ENCODE measurements at places on chromosomes 7 and 10. TPM values are rescaled to one million over a fixed set of nuclear protein-coding genes. Genes with fewer than 3 reads are reported as not detected.

AASS gene
- 0.26 TPM for total RNA-seq

CNTNAP2 gene
- not detected for total RNA-seq

KIAA1549 gene
- total RNA-seq: 1.2 TPM

PVRIG gene
- total RNA-seq: 61.6 TPM

TRIM50 gene
- not detected for total RNA-seq

CCSER2 gene
- total RNA-seq: 77.8 TPM

CRHR2 gene
- total RNA-seq: not detected

RPS24 gene
- total RNA-seq: 1,455 TPM

PNLIPRP1 gene
- not detected for total RNA-seq

- DNase-seq: no peak
Observed at GRCh38 chr10:13396369-13396768, 48.3 kb upstream of the SEPHS1 start.

DNA sequence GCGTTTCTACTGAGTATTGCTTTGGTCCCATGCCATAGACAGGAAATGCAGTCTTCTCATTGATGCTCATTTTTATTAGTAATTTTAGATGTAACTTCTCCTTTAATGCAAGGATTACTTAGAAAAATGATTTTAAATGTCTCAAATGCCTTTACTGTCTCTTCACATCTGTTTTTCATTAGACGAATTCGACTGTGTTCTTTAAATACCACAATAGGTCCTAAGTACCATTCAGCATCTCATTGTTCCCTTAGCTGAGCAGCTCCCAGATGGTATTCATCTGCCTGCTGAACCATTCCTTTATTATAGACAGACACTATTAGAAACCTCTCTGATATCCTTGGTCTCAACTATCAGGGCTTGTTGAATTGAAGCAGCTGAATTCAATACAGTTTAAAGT, 113.6 kb downstream of the LSMEM1 start:
- no peak for DNase-seq

DNA sequence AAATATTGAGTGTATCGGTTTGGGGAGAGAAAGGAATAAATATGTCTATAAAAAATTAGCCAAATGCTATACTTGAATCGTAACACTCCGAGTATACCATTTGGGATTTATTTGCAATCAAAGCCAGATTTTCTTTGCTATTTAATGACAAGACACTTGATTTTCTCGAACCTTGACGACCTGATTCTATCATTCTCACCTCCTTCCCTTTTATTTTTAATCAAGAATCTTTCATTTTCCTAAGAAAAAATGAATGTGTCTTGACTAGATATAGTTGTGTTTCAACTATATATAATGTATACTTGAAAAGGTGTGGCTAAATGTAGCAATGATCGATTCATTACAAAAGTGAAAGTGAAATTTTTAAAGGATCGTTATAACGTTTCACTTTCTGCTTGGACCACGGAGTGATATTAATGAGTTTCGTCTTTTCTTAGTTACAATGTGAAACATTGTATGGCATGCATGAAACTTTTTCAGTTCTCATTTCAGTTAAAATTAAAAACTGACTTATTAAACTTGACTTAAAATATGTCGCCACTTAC, 562 bp downstream of the NUB1 start:
- DNase-seq: no peak

DNA sequence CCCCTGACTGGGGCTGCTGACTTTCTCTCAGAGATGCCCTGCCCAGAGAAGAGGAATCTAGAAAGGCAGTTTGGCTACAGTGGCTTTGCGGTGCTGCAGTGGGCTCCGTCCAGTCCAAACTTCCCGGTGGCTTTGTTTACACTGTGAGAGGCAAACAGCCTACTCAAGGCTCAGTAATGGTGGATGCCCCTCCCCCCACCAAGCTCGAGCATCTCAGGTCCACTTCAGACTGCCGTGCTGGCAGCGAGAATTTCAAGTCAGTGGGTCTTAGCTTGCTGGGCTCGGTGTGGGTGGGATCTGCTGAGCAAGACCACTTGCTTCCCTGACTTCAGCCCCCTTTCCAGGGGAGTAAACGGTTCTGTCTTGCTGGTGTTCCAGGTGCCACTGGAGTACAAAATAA, 734.5 kb upstream of the LRRN3 start:
- DNase-seq: no peak

DNA sequence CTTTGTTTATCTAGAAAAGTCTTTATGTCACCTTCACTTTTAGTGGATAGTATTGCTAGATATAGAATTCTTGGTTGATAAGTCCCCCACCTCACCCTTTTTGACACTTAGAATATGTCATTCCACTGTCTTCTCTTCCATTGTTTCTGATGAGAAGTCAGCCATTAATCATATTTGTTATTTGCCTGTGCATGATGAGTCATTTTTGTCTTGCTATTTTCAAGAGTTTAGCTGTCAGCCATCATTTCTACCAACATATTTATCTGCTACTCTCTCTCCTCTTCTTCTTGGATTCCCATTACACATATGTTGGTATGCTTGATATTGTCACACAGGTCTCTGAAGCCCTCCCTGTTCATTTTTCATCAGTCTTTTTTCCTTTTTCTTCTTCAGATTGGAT, 160.8 kb upstream of the TCF7L2 start:
- no peak for DNase-seq

DNA sequence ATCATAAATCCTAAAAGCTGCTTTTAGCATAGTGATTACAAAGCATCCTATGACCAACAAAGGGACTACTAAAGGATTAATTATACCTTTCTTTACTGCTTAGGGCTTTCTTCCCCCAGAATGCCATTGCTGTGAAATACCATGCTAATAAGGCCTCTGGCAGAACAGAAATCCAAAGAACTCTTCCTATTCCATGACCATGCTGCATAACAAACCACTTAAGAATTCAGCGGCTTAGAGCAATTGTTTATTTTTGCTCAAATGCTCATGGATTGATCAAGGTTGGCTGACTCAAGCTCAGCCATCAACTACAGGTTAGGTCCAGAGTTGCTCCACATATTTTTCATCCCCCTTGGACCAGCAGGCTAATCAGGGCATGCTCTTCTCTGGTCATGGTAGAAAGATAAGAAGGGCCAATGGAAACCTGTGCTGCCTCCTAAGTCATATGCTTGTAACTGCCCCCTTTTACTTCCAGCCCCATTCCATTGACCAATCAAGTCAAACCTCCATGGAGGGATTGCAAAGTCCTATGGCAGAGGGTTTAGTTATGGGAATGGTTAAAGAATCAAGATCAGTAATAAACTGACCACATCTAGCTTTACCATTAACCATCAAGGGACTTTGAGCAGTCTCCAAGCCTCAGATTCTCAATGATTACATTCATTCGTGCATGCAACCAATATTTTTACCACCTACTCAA, 244.4 kb upstream of the FZD1 start:
- DNase-seq: no peak

DNA sequence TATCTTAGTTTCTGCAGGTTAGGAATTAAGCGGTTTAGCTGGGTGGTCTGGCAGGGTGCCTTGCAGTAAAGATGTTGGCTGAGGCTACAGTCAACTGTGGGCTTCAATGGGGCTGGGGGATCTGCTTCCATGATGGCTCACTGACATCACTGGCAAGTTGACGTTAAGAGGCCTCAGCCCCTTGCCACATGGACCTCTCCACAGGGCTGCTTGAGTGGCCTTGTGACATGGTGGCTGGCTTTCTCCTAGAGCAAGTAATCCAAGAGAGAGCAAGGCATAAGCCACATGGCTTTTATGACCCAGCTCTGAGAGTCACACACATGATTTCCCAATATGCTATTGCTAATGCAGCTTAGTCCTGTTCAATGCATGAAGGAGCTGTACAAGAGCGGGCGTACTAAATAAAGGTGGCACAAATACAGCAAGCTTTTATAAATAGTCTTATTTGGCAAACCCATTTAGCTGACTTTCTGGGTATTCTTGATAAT, 109.1 kb downstream of the SEPTIN7 start:
- no peak for DNase-seq

DNA sequence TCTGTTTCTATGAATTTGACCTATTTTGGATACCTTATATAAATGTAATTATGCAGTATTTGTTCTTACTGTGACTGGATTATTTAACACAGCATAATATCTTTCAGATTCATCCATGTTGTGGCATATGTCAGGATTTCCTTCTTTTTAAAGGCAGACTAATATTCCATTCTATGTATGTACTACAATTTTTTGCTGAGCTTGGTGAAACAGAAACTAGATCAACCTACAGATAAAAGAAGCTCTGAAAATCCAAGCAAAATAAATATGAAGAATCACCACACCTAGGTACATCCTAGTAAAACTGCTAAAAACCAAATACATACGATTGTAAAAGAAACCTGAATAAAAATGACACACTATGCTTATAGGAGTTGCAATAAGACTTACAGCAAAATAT, 300.5 kb downstream of the HTR7 start:
- DNase-seq: no peak

- no peak for DNase-seq
Observed at GRCh38 chr10:110842326-110842904, 29.3 kb upstream of the PDCD4 start.

GRCh38 chr10:100970076-100970913, 991 bp downstream of the SEMA4G start:
- peak; percentile 36 for DNase-seq

DNA sequence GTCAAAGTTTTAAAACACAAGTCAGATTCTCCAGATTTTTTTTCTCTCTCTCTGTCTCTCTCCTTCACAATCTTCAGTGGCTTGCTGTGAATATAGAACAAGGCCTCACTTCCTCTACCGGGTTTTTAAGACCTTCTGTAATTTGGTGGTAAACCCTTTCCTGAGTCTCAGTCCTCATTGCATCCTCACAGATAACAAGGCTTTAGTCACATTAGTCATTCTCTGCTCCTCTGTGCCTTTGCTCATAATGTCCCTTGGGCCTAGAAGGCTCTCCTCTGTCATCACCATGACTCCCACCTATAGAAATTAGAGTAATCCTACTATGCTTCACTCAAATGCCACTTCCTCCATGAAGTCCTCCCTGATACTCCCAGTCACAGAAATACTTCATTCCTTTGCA, 172.7 kb upstream of the HPS1 start:
- no peak for DNase-seq

DNA sequence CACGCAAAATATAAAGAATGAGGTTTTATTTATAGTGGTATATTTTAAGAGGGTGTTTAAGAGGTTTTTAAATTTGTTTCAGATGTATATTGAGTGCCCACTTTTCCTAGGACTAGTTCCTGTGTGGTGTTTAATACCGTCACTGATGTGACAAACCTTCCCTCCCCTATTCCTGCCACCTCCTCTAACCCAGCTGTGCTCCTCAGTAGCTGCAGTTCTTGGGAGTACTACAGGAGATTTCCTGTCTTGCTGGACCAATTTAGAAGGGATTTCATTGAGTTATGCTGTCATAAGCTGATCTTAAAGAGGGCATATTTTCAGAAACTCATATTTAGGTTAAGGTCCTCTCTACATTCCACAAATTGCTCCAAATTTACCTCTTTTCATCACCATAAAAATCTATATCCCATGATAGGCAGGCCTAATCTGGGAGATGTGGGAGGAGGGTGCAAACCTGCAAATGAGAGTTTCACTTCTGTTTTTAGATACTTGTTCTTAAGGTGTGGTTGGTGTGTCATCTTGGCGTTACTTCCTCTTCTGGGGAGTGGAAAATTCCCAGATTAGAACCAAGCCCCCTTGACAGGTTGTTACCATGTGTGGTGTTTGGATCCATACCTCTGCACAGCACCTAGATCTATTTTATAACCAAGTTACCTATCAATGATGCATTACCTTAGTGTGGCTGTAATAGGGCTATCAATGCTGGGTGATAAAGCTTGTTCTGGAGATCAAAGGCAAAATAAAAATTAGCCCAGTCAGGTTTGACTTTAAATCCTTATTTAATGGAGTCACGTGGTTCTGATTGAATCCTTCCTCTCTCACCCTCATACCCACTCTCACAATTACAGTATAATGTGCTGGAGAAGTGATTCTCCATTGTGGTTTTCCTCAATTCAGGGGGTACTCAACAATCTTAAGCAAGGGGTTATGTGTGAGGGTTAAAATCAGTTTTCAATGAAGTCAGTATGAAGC, 141.1 kb downstream of the CDK14 start:
- DNase-seq: no peak

GRCh38 chr10:34748357-34748756, 66.7 kb downstream of the PARD3 start:
- DNase-seq: no peak

GRCh38 chr7:158850545-158851102, 5.7 kb upstream of the DYNC2I1 start:
- DNase-seq: no peak

DNA sequence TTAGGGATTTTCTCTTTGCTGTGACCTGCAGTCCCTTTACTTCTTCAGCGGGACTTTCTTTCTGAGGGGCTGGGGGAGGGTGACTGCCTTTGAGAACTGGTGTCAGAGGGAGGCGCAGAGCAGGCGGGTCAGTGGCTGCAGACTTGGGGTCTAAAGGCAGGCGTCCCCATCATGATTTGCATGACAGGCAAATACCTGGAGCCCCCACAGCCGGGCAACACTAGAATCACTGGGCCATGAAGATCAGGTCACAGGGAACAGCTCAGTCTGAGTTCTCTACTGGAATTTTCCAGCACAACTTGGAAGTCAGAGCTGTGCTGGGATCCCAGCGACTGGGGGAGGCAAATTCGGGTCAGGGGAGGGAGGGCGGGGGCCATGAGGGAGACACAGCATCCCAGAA, 29.2 kb upstream of the PITRM1 start:
- no peak for DNase-seq

- no peak for DNase-seq
Observed at GRCh38 chr7:33418251-33418701, 288.9 kb downstream of the BBS9 start.

DNA sequence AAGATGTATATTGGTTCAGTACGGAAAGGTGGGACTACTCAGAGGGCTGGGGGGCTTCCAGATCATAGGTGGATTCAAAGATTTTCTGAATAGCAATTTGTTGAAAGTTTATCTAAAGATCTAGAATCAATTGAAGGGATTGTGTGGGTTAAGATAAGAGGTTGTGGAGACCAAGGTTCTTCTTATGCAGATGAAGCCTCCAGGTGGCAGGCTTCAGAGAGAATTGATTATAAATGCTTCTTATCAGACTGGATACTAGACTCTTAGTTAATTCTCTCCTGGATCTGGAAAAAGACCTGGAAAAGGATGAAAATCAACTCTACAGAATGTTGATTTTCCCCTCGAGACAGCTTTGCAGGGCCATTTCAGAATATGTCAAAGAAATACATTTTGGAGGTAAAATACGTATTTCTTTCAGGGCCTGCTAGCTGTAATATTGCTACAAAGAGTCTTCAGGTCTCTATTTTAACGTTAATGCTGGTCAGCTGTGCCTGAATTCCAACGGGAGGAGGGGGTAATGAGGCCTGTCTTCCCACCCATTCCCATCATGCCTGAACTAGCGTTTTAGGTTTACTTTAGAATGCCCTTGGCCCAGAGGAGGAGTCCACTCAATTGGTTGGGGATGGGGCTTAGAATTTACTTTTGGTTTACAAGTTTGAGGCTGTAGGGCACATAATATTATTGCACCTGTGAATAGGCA, 12.8 kb upstream of the GPR15LG start:
- no peak for DNase-seq

GRCh38 chr7:16004702-16005101, 318.2 kb upstream of the MEOX2 start:
- no peak for DNase-seq

- DNase-seq: no peak
Observed at GRCh38 chr10:88755753-88756152, 4.1 kb upstream of the LIPN start.

GRCh38 chr7:101816595-101817470, 593 bp upstream of the CUX1 start:
- DNase-seq: no peak

- DNase-seq: peak; percentile 71
Observed at GRCh38 chr7:121530227-121531174, 134.4 kb upstream of the FAM3C start.
